ENCODE measurements at places on chromosomes 4 and X.

DNA sequence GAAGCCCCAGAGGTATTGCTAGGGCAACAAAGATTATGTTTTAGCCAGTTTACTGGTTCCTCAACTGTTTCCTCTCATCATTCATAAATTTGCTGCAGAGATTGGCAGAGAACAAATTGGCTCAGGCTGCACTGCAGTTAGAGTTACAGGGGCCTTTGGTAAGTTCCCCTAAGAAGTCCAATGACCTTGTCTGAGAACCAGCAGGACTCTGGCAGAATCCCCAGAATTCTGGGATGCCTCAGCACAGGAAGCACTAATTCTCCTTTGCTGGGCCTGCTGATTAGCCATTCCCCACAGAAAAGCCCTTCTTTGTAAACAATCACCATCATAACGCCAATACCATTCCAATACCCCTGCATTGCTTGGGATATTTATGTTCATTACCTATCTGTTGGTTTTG, 151.3 kb downstream of the USP46 start:
- DNase-seq: no peak

GRCh38 chr4:119005928-119006460, 117.3 kb downstream of the SYNPO2 start:
- DNase-seq: no peak

DNA sequence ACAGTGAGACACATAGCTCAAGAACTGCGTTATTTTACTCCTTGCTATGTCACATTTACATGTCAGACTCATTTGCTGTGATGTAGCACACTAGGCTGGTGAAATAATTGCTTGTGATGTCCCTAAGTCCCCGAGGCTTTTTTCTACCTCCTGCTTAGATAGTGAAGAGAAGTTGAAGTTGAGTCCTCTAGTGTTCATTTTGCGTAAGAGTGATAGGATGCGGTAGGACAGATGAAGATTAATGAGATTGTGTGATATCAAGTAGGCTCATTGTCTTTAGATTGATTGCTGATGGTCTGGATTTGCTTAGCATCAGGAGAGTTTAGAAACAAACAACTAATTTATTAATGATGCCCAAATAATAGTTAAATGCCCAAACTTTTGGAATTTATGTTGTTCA, 173.6 kb upstream of the NUDT6 start:
- no peak for DNase-seq

DNA sequence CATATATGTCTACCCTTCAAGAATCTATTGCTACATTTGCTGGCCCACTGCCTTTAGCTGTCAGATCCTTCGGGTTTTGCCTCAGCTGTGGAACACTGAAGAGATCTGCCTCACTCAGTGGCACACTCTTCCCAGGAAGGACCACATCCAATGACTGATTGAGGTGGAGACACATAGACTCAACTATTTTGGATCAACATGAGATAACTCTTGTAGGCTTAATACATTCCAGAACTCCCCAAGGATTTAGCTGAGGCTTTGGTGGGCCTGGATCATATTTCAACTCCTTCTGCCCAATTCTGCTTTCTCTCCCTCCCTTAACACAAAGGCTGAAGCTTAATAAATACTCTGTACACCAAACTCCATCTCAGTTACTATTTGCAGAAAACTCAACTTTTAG, 100.5 kb downstream of the CORIN start:
- no peak for DNase-seq

GRCh38 chr4:2802618-2803531, 10.0 kb downstream of the SH3BP2 start:
- no peak for DNase-seq

DNA sequence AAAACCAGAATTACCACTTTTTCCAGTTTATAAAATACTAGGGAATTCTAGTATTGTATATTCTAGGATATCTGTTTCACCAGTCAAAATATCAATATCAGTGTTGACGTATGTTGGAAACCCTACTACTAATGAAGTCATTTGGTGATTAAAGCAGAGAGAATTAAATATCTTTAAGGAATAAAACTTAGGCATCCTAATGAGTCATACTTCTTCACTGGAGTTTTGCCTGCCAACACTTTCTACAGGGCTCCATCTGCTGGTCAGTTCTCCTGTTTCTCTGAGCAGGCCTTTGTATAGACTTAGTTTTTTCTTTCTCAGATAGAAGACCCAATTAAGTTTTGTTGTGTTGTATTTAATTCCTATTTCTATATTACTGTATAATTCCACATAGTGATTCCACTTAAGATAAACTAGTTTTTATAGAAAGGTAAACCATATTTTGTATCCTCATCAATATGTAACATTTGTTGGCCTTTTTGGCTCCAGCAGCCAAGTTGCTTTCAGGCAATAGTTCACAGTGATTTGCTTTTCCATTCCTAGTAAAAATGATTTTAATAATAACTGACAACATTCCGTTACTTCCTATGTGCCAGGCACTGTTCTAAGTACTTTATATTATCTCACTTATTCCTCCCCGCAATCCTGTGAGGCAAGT, 3.5 kb downstream of the AP1AR start:
- DNase-seq: no peak

DNA sequence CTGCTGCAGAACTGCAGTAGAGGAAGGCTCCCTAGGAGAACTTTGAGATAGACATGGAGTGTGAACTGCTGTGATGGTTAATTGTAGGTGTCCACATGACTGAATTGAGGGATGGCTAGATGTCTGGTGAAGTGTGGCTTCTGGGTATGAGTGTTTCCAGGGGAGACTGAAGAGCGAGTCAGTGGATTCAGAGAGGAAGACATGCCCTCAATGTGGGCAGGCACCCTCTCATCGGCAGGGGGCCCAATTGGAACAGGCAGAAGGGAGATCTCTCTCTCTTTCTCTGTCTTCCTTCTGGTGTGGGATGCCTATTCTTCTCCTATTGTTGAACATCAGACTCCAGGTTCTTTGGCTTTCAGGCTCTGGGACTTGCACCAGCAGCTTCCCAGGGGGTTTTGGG, 304.7 kb upstream of the GATB start:
- no peak for DNase-seq

DNA sequence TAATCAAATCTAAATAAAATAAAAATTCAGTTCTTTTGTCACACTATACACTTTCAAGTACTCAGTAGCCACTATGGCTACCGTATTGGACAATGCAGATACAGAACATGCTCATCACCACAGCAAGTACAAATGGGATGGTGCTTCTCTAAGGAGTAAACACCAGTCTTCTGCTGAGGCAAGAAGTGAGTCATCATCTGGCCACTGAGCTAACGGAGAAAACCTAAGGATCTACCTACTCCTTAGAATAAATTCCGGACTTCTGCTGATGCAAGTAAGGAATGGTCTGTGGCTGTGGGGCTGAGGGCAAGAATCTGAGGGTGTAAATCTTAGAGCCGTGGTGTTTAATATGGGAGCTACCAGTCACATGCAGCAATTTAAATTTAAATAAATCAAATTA, 11.3 kb upstream of the RBMXL3 start:
- no peak for DNase-seq

DNA sequence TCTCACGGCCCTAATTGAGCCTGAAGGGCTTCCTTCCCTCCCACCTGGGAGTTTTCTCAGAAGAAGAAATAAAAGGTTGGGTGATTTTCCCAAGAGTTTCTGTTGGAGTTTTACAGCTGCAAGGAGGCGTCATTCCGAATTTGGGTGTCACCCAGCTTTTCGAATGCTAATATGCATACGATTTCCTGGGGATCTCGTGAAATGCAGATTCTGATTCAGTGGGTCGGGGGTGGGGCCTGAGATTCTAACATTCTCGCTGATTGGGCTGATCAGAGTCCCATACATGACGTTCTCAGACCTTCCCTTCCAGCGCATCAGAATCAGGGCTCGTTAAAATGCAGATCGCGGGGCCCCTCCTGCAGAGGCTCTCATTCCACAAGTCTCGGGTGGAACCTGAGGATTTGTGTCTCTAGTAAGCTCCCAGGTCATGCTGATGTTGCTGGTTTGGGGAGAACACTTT, 125.8 kb upstream of the STX18 start:
- DNase-seq: no peak

- DNase-seq: no peak
Observed at GRCh38 chr4:92249541-92249940, 54.2 kb upstream of the GRID2 start.

GRCh38 chr4:143351774-143352451, 15.2 kb downstream of the GAB1 start:
- DNase-seq: no peak

- DNase-seq: no peak
Observed at GRCh38 chr4:129264008-129264657, 168.2 kb downstream of the C4orf33 start.

DNA sequence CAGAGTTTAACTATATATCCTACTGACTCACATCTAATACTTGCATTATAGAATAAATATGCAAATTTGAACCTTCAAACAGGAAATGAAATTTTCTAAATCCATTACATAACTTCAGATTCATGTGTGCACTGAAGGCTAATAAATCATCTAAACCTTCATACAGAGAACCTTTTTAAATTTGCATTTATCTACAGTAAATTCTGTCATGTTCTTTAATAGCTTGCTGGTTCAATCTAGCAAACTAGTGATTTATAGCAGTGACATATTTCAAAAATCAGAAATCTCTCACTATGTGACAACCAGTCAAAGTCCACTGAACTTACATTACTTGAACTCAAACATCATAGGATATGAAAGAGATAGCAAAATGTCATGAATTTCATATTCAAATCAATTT, 65.1 kb downstream of the LRBA start:
- DNase-seq: no peak

- DNase-seq: no peak
Observed at GRCh38 chrX:99572711-99573110, 837.4 kb downstream of the PCDH19 start.

GRCh38 chrX:49809891-49810632, 19.0 kb upstream of the PAGE4 start:
- DNase-seq: no peak

DNA sequence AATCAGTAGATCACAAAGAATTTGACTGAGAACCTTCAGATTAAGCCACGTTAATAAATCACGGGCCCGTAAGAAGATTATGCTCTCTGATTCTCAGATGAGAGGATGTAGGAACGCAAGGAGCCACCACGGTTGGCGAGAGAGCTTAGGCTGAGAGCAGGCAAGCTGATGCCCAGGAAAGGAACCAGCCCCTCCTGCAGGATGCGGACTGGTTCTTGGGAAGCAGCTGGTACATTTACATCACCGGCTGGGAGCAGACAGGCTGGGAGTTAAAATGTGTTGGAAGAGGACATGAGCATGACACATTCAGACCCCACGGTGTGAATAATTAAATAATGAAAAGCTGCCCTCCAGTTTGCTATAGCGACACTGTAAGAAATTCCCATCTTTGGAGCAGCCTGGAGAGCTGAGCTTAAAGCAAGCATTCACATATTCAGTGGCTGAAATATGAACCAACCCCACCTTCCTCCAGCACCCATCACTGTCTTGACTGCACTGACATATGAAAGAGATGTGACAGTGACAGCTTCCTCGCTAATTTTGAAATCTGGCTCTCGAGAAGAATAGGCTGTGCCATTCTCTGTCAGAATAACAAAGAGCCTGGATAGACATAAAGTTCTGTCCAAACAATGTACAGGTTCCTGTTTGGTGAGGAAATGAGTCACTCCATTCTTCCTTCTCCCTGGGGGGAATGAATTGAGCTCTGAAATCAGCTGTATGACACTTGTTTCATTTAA, 33.1 kb downstream of the LNX1 start:
- no peak for DNase-seq

GRCh38 chr4:168600796-168601583, 104.1 kb downstream of the PALLD start:
- DNase-seq: no peak

DNA sequence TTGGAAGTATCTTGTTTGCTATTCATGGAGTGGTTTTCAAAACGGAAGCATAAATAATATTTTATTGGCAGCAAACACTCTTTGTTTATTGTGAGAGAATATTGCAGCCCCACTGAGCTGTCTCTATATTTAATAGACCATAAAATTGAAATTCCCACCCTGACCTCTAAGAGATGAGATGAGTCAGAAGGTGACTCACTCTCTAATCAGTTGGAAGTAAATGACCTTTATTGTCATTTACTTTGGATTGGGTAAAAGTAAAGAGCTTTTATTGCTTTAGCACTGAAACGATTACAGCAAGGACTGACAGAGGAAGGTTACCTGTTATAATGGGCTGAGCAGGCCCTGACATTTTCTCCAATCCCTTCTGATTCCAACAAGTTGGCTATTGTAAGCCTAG, 55.0 kb downstream of the SYTL5 start:
- DNase-seq: no peak

GRCh38 chr4:96649536-96649935, 809.6 kb downstream of the PDHA2 start:
- no peak for DNase-seq

DNA sequence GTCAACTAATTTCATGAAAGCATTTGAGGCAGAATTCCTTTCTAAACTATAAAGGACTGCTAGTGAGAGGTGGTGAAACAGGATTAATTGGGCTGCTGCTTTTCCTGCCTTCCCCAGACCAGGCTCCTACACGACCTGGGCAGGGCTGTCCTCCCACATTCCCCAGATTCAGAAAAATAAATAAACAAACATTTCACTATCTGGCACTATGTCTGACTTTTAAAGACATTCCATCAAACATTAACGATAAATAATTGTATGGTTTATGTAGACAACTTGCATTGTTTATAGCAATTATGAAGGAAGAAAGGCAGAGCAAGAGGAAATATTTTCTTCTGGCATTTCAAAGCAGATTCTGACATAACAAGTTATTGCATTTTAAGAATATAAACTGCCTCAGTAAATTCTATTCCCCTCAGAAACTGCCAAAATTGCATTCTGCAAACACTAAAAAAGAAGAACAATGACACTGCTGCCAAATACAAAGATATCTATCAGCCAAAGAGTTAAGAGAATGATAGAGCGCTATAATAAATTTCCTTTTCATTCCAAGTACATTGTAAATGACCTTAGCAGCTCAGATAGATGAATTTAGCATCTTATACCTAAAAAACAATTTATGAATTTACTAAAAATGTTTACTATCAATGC, 214.7 kb upstream of the INTU start:
- DNase-seq: no peak

- DNase-seq: no peak
Observed at GRCh38 chr4:180942367-180942916, 1300.8 kb upstream of the TENM3 start.

- DNase-seq: no peak
Observed at GRCh38 chr4:66091786-66092185, 421.5 kb upstream of the EPHA5 start.

DNA sequence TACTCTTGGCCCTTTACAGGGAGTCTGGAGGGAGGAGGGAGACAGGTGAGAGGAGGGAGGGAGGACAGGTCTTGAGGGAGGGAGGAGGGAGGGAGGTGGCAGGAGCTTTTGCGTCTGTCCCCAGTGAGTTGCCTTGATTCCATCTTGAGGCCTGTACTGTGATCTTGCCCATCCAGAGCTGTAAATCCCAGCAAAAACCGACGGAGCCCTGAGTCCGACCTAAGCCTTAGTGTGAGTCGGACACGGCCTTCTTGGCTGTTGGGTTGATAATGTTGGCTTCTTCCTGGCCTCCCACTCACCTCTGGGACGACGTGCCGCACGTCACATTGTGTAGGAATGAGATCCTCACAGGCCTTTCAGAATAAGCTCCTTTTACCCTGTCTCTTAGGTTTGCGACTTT, 72.5 kb downstream of the RGS12 start:
- no peak for DNase-seq
